Activated CD4-positive, alpha-beta T cell treated with anti-CD3 and anti-CD28 coated beads for 24 hours (primary cell): ENCODE measurements at places on chromosomes 6 and 20.
A peak's percentile ranks its signal among the peaks of the same experiment; 100 is the strongest.

DNA sequence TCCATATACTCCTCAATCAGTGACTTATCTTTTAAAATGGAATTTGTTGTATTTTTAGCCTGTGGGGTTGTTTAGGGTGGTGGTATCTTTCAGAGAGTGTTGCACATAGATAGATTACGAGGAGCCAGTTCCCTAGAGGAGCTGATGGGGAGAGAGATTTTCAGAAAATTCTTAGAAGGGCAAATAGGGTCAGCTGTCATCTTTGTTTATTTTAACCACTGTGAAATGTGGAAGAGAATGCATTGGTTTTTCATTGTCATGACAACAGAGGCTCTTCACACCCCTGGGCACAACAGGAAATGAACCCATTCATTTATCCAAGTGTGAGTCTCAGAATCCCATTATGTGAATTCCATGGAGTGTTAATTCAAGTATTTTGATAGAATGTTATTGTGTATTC lies 188.4 kb downstream of the JARID2 start:
- no peak for DNase-seq

DNA sequence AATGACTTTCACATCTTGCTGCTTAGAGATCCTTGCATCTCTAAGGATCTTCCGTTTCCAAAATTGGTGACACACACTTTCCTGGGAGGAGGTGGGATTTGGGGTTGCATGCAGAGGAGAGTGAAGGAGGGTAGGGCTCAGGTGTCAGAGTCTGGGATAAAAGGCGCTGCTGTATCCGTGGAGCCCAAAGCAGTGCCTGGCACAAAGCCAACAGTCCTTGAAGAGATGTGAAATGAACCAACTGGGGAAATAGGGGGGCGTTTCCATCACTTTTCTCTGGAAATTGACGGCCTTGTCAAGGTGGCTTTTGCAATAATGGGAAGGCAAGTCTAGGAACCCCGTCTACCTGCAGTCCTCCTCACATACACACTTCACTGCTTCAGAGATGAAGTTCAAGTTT lies 59.5 kb upstream of the NELFCD start:
- DNase-seq: no peak

- no peak for DNase-seq
Observed at GRCh38 chr20:7358670-7359069, 581.6 kb downstream of the HAO1 start.

GRCh38 chr20:21028436-21028835 lies 77.7 kb downstream of the LINC00237 start:
- no peak for DNase-seq

- no peak for DNase-seq
Observed at GRCh38 chr6:137740967-137741761, 125.9 kb upstream of the TNFAIP3 start.

DNA sequence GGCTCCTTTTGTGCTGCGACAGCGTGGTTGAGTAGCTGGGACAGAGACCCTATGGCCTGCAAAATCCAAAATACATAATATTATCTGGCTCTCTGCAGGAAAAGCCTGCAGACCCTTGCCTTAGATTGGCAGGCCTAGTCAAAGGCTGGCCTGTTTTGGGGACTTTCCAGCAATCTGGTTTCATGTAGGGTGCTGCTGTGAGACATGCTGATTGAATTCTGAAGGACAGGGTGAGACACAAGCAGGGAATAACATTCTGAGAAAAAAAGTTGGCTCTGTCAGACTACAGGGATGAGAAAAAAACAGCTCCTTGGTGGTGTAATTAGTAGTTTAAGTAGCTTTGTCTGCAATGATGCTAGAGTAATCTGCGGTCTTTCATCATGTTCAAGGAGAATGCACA lies 402.7 kb upstream of the AGPAT4 start:
- DNase-seq: no peak

GRCh38 chr6:92124200-92124651 lies 1295.1 kb downstream of the EPHA7 start:
- no peak for DNase-seq

DNA sequence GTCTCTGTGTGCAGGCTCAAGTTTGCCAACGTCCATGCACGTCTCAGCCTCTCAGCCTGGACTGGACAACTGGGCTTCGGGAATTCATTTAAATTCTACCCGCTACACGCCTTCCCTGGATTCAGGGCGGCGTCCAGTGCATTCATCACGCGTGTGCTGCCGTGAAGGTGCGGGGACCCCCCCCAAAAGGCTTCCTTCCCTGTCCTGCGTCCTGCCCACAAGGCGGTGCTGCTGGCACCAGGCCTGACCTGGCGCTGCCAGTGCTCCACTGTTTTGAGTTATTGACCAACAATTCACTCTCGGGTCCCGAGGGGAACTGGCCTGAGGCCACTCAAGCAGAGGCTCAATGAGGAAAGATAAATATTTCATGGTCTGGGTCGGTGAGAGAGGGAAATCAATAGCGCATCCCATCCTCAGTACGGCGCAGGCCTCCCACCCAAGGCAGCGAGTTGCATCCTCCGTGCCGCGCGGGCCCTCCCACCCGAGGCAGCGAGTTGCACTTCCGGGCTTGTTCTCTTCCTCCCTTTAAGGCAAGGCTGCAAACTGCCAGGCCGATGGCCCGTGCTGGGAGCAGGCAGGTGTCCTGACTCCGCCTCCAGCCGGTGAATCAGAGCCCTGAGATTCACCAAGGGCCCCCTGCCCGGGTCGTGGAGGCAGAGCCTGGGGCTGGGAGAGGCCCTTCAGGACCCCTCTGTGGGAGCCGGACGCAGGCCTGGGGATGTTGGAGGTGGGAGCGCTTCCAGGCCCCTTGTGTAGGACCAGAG lies 22.8 kb upstream of the BHLHE23 start:
- DNase-seq: no peak

GRCh38 chr6:24581084-24581669 lies 64.8 kb downstream of the KIAA0319 start:
- DNase-seq: peak; percentile 74

GRCh38 chr6:26249707-26249956 lies 115.4 kb upstream of the BTN3A2 start:
- no peak for DNase-seq

DNA sequence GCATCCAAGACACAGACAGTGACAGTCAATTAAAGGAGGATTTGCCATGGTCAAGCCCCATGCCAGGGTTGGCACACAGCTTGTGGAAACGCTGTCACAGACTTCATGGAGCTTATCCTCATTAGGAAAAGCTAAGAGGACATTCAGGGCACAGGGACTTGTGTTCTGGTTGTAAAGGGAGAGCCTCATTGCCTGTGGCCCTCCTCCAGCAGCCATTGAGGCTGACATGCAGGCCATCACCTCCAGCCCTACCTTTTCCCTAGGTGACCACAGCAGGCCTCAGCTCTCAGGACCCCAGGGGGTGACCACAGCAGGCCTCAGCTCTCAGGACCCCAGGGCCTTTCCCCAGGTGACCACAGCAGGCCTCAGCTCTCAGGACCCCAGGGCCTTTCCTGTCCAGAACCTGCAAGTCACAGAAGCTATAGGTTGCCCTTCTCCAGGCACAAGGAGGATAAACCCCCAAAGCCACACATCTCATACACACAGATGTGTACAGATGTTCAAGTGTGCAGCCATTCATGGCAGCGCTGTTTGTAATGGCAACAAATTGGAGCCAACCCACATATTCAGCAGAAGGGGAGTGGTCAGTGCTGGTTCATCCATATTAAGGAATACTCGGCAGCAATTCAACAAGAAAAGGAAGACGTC lies 26.1 kb downstream of the DUSP22 start:
- DNase-seq: no peak

DNA sequence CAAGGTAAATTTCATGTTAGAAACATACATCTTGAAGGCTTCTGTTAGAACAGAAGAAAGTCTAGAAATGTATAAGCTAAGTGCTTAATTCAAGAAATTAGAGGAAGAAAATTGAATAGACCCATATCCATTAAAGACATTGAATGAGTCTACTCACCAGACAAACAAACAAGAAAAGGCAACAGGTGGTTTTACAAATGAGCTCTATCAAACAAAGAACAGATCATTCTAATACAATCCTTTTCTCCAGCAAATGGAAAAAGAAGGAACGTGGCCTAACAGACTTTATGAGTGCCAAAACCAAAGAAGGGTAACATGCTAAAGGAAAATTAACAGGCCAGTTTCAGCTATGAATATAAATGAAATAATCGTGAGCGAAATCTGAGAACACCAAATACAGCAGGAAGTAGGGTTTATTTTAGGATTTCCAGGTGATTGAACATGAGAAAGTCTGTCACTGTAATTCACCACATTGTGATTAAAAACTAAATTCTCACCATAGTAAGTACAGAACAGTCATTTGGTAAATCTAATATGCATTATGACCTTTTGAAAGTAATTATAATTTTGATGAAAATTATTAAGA lies 22.6 kb downstream of the MTHFD1L start:
- no peak for DNase-seq

DNA sequence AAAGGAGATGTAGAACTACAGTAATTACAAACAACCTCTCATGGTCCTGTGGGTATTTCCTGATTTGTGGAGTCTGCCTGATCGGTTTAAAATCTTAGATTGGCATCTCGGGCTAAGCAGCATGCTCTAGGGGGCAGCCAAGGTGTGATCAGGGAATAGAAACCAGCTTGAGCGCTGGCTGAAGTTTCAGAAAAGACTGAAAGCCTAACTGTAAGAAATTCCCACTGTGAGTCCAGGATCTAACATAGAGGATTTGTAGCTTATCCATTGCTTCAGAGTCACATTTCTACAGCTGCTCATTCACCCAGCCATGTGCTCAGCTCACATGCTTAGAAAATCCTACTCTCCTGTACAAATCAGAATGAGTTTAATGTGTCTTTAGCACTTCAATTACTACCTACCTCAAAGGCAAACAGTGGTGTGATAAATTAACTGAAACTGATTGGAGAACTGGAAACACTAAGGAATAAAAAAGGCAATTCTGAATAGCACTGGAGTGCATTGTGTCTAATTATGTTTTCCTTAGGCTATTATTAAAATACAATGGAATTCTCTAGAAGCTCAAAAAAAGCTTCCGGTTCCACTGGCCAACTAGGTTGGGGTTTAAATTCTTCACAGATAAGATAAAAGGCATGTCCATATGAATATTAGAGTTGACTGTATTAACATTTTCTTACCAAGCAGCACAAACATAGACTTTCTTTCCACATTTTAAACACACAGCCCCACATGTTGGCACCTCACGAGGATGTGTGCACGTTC lies 73.8 kb upstream of the MPC1 start:
- DNase-seq: no peak
